Stromal cell of bone marrow (primary cell): ENCODE measurements at places on chromosomes 12 and 14.

GRCh38 chr14:88983755-88984154 lies 159.3 kb downstream of the TTC8 start:
- no peak for DNase-seq

DNA sequence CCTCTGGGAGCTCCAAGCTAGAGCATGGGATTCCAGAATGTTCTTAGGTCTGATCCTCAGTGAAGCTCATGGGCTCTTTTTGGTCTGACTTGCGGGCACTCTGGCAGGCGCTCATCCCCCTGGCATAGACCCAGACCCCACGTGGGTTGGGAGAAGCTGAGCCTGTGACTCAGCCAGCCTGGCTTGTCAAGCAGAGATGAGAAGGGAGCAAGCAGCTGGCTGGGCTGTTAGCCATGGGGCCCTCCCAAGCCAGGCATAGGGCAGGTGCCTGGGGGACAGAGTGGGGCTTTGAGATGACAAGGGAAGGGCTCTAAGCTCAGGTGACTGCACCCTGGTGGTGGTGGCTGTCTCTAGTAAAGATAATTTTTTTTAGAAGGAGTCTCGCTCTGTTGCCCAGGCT lies 80.3 kb upstream of the NOS1 start:
- DNase-seq = peak; percentile 56

DNA sequence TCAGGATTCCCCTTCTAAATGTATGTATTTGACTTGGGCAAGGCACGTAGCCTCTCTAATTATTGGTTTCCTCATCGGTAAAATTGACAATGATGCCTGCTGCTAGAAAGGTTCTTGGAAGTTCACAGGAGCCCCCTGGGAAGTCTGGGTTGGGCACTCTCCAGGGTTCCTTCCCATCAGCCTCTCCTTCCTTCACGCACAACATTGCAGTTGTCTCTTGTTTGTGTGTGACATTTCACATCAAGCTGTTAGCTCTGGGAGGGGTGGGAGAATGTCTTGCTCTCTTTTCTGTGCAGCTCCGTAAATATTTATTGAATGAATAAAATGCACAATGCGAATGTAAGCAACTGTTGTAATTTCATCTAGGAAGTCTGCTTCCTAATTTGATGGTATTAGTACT lies 153.2 kb upstream of the PRICKLE1 start:
- no peak for DNase-seq

DNA sequence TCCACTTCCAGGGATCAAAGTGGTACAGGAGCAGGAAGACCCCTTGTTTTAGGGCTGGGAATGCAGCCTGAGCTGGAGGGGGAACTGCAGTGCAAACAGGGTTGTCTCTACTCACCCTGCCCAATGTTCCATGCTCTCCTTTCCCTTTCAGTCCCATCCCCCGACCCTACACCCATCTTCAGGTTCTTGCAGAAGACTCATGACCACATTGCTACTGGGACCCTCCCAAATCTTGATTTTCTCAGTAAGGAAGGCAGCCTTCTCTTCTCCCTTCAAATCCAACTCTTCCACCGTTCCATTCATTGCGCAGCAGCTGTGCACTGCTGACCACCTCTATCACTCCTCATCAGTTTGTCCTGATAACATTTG lies 1.9 kb downstream of the SERPINA11 start:
- no peak for DNase-seq

GRCh38 chr12:127127897-127128296 lies 1139.1 kb upstream of the TMEM132C start:
- DNase-seq = no peak
